RPMI7951 (cell line): ENCODE measurements at places on chromosomes 5 and 9.

GRCh38 chr5:158824241-158824882 lies 275.4 kb downstream of the EBF1 start:
- DNase-seq: no peak

DNA sequence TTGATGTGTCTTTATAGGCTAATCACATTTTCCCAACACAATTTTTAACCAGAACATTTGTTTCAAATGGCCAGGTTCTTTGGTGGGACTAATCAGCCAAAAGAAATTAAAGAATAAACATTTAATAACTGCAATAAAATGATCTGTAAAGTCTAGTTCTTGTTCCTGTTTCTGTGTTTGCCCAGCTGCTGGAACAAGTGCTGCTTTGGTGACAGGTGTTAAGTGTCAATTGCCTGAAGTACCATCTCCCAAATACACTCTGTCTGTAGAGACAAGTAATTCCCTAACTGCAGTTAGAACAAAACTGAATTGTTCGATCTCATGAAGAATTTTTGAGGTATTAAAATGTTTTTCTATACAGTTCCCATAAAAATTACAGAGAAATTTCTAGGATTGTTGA lies 402.3 kb upstream of the CHD1 start:
- no peak for DNase-seq

DNA sequence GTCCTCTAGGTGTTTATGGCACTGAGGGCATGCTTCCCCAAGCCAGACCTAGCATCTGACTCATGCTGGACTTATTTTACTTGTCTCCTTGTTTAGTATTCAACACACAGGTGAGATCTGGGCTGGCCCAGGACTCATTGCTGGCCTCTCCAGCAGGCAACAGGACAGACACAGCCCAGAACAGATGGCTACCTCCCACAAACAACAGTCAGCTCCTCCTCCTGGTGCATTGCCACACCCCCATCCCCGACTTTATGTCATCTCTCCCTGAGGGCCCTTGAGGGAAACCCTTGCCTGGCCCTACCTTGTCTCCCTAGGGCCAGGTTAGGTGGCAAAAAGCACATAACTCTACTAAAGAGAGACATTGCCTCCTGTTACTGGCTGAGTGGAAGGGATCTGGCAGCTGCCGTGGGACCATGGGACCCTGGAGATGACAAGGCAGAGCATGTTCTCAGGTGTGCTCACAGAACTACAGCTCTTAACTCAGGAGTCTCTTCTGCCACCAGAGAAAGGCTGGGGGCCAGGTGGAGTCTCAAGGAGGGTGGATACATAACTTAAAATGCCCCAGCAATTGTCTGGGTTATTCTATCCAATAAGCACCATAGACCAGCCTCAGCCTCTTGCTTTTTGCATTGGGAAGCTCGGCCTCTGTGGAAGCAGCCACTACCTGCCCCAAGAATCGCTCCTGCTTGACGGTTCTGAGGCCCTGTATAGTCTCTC lies 2.3 kb downstream of the ACSL6 start:
- DNase-seq: no peak

- DNase-seq: peak; percentile 78
Observed at GRCh38 chr9:131289301-131290035, at the start of gene PLPP7. PLPP7 (plus strand) TSS chr9:131289723; CDS start chr9:131289998, 275 bp downstream.

DNA sequence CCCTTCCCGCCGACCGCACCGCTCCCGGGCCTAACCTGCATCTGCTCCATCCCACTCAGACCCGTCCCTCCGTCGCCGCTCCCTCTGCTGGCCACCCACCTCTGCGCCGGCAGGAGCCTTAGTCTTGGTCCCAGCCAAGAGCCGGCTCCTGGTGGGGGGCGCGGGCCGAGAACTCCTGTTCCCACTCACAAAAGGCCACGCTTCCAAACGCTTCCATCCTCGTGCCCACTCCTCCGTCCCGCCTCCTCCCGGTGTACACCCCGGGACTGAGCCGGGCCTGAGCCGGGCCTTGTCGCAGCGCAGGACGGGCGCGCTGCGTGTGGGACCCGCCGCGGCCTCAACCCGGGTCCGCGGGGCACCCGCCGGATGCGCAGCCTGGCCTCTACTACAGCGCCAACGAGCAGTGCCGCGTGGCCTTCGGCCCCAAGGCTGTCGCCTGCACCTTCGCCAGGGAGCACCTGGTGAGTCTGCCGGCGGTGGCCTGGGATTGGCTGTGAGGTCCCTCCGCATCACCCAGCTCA lies 7.5 kb downstream of the ADAMTS13 start:
- DNase-seq: no peak

DNA sequence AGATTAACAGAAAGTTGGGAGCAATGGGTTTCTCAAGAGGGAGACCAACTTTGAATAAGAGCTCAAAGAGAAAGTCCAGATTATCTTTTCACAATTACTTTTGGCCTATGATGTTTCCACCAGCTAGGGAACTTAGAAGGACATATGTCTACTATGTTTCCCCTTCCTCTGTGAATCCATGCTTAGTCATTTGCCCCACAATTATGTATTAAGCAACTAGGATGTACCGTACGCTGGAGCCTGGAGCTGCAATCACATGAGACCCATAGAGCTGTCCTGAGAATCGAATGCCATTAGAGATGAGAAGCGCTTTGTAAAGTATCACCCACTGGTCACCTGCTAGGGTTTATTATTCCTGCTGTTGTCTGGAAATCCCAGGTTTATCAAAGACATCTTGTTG lies 78.8 kb downstream of the PDE6A start:
- DNase-seq: no peak

- peak; percentile 82 for DNase-seq
Observed at GRCh38 chr9:25964239-25964638, 286.0 kb upstream of the TUSC1 start.

DNA sequence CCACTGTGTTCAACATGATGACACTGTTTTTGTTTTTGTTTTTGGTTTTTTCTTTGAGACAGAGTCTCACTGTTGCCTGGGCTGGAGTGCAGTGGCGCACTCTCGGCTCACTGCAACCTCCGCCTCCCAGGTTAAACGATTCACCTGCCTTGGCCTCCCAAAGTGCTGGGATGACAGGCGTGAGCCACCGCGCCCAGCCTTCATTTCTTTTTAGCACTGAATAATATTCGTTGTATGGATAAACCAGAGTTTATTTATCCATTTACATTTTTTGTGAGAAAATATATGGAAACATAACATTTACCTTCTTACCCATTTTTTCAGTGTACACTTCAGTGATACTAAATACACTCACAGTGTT lies 4.2 kb downstream of the CARD19 start:
- DNase-seq: no peak

GRCh38 chr5:179619776-179620175 lies 3.7 kb downstream of the HNRNPH1 start:
- no peak for DNase-seq
